ENCODE measurements at places on chromosomes 12 and 14. TPM values are rescaled to one million over a fixed set of nuclear protein-coding genes. Genes with fewer than 3 reads are reported as not detected.
A peak's percentile ranks its signal among the peaks of the same experiment; 100 is the strongest.

- DNase-seq = no peak
These were observed 97.9 kb downstream of the TNFAIP2 start for GRCh38 chr14:103220982-103221641.

DNA sequence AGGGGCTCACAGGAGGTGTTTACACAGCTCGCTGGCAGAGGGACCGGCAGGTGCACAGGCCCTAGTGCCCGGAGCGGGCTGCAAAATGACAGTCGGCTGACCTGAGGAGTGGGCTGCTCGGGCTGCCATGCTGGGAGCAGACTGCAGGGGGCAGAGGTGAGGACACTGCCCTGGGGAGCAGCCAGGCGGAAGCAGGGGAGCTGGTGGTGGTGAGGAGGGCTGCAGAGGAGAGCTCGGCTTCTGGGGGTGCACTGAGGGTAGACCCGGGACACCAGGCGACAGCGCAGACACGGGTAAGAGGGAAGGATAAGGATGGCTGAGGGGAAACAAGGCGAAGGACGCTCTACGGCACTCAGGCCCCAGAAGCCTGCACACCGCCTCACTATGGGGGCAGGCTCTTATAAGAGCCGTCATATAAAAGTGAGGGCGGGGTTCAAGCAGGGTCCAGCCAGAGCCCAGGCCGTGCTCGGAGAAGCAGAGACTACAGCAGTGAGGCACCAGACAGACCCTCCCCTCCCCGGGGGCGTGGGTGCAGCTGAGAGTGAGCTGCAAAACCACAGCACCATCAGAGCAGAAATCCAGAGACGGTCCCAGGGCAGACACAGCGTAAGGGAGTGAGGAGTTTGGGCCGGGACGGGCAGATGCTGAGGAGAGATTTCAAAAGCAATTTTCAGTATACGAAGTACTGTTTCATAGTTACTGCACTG, 62.5 kb downstream of the CCDC88C start:
- DNase-seq = no peak

DNA sequence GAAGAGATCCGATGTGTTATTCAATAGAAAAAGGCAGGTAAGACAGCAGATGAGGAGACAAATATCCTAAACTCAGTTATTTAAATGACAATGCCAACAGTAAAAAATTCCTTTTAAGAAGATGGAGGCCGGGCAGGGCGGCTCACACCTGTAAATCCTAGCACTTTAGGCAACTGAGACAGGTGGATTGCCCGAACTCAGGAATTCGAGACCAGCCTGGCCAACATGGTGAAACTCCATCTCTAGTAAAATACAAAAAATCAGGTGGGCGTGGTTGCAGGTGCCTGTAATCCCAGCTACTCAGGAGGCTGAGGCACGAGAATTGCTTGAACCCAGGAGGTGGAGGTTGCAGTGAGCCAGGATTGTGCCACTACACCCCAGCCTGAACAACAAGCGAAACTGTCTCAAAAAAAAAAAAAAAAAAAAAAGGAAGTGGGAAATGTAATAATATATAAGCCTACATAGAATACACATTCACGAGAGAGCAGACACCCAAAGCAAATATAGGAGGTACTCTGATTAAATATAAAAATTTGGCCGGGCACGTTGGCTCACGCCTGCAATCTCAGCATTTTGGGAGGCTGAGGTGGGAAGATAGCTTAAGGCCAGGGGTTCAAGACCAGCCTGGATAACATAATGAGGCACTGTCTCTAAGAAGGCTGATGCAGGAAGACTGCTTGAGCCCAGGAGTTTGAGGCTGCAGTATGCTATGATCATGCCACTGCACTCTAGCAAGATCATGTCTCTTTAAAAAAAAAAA, 19.0 kb downstream of the CORO1C start:
- DNase-seq = no peak

DNA sequence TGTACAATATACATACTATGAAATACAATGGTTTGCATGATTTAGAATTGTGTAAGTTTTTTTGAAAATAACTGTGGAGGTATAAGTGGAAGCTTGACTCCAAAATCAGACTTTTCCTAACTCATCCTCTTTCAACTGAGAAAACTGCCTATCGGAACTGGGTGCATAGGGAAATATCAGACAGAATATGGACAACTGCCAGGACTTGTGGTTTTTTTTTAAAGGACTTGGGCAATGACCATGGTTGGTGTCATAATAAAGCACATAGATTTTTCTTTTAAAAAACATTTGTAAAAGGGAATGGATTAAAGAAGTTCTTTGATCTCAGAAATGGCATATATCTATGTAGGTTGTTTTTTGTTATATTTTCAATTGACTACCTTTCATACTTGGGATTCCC, 53.3 kb upstream of the LRRK2 start:
- no peak for DNase-seq

DNA sequence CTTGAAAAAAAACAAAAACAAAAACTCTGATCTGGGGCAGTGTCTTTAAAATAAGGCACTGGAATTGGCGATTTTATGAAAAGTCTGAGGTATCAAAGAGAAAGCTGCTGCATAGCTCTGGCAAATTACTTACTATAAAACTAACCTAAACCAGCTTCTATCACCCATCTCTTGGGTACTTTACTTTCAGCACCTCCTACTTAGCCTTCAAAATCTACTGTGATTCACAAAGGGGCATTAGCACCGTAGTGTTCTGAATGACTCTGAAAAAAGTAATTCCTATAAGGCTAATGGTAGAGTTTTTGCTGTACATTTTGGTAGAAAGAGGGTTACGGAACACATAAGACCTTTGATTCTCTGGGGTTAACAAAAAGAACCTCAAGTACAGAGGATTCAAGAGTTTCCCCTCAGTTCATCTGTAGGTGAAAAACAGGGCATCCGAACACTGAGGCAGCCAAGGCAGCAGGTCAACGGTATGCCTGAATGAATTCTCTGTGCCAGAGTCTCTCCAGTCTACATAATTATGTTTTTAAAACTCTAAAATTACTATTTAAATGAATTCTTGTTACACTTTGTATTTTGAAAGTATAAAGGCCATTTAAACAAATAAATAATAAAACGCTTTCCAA, 101.5 kb downstream of the ELK3 start:
- DNase-seq = no peak

DNA sequence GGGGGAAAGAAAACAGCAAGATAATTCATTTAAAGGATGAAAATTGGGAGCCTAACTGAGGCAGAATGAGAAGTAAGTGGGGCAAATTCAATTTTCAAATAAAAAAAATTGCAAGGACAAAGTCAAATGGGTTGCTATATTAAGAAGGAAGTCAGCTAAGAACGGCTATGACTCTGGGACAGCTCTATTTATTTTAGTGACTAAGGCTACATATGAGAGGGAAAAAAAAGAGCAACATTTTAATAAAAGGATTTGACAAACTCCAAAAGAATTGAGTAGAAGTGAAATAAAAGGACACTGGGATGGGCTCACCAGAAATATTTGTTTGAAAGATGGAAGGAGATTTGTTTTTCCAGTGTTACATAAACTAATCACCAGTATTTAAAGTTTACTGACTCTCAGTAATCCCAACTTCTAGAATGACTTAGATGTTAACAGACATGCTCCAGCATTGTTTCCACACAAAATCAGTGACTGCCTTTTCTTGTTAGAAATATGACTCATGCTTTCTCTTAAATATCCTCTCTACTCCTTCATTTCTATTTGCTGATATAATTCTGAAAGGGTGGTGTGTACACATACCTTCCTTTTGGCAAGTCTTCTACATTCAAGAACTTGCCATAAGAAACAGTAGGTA, 198.5 kb downstream of the SLC25A21 start:
- no peak for DNase-seq

GRCh38 chr14:39491134-39491571, 58.9 kb upstream of the FBXO33 start:
- peak; percentile 65 for DNase-seq

- DNase-seq = no peak
These were observed 193.0 kb downstream of the SYT1 start for GRCh38 chr12:79057540-79057939.

DNA sequence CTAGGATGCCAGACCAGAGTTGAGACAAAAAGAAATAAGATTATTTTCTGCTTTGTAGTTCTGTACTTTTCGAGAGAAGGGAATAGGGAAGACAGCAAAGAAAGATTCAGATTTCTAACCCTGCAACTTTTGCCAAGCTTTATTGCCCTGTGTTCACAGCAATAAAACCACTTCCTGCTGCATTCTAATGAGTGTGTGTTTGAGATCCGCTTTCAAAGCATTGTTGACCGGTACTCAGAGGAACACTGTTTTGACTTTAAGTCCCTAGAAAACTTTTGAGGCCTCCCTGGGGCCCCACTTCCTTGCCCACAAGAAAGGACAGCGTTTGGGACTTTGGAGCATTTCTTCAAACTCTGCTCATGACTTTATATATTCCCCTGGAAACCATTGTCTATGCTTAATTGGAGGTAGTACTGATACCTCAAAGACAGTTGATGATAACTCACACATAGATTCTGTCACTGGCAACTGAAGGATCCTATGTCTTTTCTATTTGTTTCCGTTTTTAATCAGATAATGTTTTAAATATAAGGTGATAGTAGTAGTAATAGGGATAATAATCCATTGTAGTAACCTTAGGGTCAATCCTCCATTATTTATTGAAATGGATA, 1.3 kb downstream of the RNASE6 start:
- DNase-seq = peak; percentile 29

- no peak for DNase-seq
These were observed 92.9 kb upstream of the DIO2 start for GRCh38 chr14:80304125-80304766.

DNA sequence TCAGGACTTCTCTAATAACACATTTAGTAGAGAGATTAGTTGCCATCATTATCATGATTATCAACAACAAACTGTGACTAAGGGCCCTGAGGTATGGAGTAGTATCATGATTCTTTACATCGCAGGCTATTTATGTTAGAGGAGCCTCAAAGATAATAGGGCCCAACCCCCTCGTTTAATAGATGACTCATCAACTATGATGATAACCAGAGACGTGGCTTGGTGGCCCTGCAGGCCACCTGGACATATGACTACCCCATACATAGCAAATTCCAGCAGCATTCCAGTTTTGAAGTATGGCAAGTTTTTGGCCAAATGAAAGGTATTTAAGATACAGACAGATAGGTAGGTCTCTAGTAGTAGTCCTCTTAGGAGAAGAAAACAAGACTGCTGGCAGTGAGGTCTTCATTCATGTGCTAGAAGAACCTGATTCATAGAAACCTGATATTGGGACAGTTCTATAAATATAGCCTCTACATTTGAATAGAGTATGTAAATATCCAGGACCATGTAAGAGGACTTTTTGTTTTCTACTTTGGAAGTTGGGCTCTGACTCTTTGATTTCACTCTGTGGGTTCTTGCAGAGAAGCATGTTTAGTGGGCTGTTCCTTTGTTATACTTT, 5.6 kb downstream of the RIC8B start:
- DNase-seq = no peak

- DNase-seq = no peak
These were observed 130.5 kb downstream of the ZFP36L1 start for GRCh38 chr14:68662392-68662791.

GALNT4 gene
- polyA plus RNA-seq = 10.2 TPM

ZDHHC22 gene
- 0.19 TPM for polyA plus RNA-seq

All from renal pelvis (tissue), 12 donors.